Caco-2 (cell line): ENCODE measurements at places on chromosomes 2 and 18.

- peaks cover 3% of the 10 kb centered on the region; the same call in 1 of the 2 replicates for H3K4me1 ChIP-seq
- no peak overlapping the region for H3K27ac ChIP-seq
- H3K36me3 ChIP-seq: no peaks in the 10 kb centered on the region
- DNase-seq: no peak
- H3K4me3 ChIP-seq: no peak overlapping the region
Observed at GRCh38 chr2:136114382-136114781, 3.6 kb downstream of the CXCR4 start.

- H3K27me3 ChIP-seq: no peaks in the 10 kb centered on the region
- H3K4me3 ChIP-seq: no peak overlapping the region
- DNase-seq: no peak
- no peaks in the 10 kb centered on the region for H3K4me1 ChIP-seq
- no peaks in the 10 kb centered on the region for H3K36me3 ChIP-seq
- no peak overlapping the region for H3K27ac ChIP-seq
Observed at GRCh38 chr2:196544906-196545433, 94.5 kb upstream of the CCDC150 start.

DNA sequence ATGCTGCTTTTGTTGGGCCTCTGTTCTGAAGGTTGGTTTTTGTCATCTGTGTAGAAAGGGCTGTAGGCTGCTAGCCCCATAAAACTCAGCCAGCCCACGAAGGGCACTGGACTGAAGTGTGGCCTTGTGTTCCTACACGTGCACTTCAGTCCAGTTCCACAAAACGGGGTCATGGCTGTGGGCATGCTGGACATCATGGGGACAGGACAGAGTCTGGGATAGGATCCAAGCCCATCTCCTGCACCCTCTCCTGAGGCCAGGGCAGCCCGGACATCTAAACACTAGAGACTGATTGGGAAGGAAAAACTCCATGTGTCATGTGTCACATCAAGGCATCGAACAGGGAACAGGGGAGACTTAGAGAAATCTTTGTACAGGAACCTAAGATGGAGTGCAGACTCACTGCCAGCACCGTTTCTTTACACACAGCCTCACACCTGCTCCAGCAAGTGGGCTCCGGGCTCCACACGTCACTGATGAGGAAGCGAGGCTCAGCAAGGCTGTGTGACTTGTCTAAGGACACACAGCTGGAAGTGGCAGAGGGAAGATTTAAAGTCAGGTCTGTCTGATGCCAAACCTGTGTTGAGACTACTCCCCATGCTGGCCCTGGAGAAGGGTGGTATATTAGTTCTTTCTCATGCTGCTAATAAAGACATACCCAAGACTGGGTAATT lies 74.8 kb upstream of the BCL2L11 start:
- DNase-seq: no peak
- H3K4me3 ChIP-seq: no peak overlapping the region
- H3K36me3 ChIP-seq: no peaks in the 10 kb centered on the region
- H3K27ac ChIP-seq: no peak overlapping the region

DNA sequence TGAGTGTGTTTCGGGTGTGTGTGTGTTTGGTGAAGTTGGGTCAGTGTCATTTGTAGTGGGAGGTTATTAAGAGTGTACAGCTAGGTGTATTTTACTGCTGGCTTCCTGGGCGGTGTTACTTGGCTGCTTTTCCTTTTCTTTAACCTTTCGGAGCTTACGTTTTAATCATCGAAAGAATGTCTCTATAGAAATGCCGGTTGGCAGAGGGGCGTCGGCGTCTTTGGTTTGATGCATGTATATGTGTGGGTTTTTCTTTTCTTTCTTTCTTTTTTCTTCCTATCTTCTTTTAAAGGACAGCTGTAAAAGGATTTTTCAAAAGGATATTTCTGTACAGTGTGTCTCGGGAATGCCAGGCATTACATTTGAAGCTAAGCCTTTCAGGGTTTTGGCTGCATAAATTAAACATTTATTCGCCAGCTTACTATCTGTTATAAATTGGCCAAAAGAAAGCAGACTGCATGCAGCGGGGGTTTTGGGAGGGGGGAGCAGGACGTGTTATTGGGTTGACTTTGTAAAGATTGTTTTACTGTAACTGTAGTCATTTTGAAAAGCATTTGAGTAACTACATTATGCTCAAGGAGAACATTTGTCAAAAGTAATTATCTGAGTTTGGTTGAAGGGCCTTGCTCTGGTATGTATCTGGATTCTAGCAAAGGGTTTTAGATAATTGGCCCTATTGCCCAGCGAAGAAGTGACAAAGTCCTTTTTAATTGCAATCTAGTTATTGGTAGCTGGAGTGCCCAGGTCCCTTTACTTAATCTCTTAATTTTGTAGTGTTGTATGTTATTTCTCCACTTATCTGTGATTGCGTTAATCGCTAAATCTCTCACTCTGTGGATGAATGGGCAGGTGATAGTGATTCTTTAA lies 1.6 kb downstream of the ASXL3 start:
- H3K27ac ChIP-seq: no peak overlapping the region
- no peaks in the 10 kb centered on the region for H3K36me3 ChIP-seq
- no peaks in the 10 kb centered on the region for H3K4me1 ChIP-seq
- H3K27me3 ChIP-seq: no peaks in the 10 kb centered on the region
- no peak overlapping the region for H3K4me3 ChIP-seq
